ENCODE measurements at places on chromosomes 3 and 15. TPM values are rescaled to one million over a fixed set of nuclear protein-coding genes. Genes with fewer than 3 reads are reported as not detected.

The GATA2 gene
- total RNA-seq = 36.3 TPM

DNA sequence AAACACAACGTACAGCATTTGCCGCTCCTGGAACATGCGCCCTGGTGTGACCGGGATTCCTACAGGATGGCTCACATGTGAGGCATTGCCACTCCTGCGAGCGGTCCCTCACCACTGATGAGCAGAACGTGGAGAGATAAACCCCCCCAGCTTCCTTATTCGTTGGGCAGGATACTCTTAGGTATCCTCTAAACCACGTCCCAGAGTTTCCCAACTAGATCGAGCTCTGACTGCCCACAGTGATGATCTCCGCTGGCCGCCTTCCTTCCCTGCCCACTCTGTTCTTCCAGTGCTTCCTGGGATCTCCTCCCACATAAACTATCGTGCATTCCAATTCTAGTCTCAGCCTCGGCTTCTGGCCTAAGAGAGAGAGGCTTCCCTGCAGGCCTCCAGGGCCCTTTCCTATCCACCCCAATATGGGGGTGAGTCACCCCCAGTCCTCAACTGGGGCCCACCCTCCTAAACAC lies 91.8 kb downstream of the TOP2B start:
- peak; percentile 89 for DNase-seq

The ILDR1 gene
- not detected for total RNA-seq

DNA sequence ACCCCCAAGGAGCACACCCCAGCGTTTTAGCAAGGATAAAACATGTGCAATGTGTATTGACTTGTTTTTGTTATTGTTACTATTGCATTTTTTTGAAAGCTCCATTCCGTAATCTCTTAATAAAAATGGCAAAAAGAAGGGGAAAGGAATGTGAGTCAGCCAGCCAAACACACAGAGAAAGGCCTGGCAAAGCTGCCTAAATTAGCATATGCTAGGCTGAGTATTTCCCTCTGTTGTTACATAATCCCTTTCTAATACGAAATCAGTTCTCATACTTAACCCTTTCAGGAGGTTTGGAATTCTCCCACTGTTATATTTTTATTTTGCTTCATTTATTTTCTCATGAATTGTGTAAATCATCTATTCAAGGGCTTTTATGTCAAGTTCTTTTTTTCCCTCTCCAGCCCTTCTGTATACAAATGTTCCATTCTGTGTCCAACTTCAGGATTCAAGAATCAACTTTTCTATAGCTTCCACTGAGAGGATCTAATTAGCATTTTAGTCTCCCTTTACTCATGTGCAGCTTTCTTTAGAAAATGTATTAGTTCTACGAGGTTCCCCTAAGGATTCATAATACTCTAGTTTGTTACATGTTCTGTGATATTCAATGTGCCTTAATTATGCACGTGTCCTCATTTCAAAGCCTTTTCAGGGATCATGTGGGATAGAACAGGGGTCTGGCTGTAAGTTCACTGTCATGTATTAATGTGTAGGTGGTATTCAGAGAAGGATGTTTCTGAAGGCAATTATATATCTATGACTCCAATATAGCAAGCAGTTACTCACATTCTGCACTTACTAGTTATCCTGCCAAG lies 9.2 kb downstream of the CADM2 start:
- no peak for DNase-seq

The SNUPN gene
- 32.1 TPM for total RNA-seq
